ENCODE measurements at places on chromosomes 6 and 20.

DNA sequence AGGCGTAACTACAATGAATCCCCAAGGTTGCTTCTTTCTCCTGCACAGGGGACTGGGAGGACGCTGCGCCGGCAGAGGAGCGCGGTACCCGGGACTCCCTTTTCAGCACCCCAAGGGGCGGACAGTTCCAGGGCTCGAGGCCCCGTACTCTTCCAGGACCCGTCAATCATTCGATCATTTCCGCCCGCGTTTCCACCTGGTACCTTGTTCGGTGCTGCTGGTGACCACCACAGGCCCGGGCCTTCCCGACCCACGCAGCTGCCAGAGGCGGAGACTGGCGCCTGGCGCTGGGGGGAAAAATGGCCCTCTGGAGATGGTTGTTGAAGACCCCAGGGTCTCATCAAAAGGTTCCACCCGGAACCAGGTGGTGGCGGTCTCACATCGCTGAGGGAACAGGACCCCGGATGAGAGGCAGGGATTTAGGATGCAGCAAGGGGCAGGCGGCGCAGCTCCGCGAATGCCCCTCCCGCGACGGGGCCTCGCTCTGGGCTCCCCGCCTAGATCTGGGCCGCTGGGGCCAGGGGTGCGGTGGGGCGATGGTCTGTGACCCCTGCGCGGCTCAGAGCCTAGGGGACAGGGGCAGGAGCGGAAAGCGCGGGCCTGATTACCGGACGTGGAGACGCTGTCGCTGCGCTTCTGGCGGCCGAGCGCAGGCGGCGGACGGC, 744 bp downstream of the VSX1 start:
- DNase-seq: no peak

GRCh38 chr6:163782436-163783003, 368.0 kb downstream of the QKI start:
- peak; percentile 47 for DNase-seq

DNA sequence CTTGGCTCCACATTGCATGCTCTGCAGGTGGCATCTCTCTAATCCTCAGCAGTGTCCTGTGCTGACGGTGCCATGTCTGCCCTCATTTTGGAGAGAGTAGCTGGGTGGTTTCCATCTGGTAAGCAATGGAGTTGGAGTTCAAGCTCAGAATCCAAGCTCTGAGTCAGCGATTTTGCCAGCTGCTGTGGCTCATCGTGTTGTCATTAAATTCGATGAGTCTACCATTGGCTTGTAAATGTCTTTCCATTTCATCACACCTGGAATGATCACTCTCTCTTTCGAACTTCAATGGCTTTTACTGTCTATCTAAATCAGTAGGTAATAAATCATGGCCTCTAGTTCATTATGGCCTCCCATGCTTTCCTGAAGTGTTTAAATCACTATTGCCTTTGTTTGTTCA, 378.5 kb upstream of the TSHZ2 start:
- no peak for DNase-seq

DNA sequence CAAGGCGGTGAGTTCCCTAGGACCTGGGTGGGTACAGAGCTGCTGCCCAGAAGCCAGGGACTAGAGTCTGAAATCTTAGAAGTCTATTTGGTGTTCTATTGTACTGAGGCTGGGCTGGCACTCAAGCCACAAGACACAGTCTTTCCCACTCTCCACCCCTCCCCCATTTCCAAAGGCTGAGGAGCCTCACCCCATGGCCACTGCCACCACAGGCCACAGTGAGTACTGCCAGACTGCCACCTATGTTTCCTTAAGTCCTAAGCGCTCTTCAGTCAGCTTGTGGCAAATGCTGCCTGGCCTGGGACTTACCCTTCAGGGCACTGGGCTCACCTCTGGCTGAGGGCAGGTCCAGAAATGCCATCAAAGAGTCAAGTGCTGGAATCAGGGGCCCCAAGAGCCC, 469.3 kb downstream of the HAO1 start:
- no peak for DNase-seq

DNA sequence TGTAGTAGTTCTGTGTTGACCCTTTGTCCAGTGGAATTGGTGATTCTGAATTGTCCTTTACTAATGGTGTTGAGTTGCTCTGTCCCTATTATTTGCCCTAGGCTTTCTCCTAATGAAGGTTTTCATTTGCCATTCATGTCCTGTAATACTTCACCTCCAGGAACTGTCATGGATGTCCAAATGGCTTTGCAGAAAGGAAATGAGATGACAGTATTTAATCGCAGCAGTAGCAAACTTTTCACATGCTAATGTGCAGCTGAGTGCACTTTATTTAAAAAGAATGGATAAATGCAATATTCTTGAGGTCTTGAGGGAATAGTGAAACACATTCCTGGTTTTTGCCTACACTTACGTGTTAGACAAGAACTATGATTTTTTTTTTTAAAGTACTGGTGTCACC, 131.4 kb downstream of the SULF2 start:
- no peak for DNase-seq

GRCh38 chr6:167093922-167094432, 28.9 kb upstream of the CCR6 start:
- no peak for DNase-seq

DNA sequence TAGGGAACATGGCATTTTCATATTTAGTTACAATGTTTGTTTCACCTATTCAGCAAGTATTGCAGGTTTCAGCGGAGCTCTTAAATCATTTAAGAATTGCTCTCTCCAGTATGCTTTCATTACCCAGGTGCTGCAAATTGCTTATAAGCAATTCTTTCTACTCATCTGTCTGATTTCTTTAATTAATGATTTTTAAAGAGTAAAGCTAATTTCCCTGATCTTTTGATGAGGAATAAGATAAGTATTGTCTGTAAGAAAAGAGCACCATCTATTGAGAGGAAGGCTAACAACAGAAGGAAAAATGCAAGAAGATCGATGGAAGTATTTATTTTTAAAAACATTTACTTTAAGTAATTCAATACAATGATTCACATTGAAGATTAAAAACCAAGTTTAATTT, 2.0 kb downstream of the OPRM1 start:
- DNase-seq: no peak

Measured in Ammon's horn (tissue), 1 donor.